ENCODE measurements at places on chromosomes 3 and 15.

DNA sequence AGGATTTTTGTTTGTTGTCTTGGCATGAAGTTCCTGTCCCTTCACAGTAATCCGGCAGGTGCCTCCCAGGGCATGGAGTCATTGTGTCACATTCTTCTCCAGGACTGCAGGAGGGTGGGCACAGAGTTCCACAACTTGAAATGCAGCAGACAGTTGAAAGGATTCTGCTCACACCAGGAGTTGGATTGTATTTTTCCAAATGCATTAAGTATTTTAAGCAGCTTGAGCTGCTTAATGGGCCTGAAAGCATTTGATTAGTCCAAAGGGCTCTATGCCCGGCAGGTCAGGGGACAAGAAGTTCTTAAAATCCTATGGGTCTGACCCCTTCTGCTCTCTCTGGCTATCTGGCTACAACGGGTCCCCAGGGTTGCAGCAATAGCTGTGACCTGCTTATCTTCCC lies 92.9 kb downstream of the APBA2 start:
- no peak for DNase-seq

- DNase-seq: no peak
Measured at GRCh38 chr15:28960979-28961378, 75.2 kb downstream of the APBA2 start.

DNA sequence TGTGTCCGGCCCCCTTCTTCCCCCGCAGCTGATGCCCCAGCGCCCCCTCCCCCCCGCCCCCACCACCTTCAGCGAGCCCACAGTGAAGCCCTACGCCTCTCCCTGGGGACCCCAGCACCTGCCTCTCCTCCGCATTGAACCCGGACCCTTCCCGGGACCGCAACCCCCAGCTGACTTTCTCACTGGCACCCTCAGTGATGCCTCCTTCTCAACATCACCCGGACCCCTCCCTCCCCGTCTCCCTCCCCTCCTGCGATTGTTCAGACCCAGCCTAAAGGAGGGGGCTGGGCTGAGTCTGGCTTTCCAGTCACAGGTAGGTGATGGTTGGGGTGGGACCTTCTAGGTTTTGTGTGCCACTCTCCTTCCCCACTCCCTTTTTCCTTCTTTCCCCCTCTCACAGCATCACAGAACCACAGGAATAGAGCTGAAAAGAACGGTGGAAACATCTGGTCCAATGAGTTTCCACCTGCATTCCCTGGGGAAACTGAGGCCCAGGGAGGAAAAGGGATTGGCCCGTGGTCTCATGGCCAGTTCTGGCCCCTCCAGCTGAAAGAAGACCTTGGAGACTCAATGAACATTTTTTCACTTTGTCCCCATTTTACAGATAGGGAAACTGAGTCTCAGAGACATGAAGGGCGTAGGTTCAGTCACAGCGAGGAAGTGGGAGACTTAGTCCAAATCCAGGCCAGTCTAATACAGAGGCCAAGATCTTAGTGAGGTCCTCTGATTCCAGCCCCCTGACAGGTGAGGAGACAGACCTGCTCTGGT lies 828 bp downstream of the CAND2 start:
- DNase-seq: no peak

DNA sequence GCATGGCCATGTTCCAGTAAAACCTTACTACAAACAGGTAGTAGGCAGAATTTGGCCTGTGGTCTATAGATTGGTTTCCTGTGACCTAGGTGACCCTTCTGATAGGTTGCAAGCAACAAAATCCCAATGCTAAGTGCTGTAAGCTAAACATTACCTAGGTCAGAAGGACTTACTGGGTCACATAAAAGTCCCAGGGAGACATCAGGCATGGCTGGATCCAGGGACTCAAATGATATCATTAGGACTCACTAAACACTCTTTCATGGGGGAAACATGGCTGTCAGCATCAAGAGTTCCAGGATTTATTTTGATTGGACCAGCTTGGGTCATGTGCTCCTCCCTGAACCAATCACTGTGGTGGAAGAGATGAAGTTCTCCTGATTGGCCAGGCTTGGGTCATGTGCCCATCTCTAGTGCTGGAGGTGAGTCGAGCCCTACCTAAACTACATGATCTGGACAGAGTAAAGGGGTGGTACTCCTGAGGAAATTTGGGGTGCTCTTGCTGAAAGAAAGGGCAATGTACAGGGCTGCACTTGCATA lies 16.8 kb upstream of the SLC6A1 start:
- DNase-seq: no peak

- no peak for DNase-seq
Measured at GRCh38 chr3:18070231-18070630, 327.8 kb upstream of the TBC1D5 start.

DNA sequence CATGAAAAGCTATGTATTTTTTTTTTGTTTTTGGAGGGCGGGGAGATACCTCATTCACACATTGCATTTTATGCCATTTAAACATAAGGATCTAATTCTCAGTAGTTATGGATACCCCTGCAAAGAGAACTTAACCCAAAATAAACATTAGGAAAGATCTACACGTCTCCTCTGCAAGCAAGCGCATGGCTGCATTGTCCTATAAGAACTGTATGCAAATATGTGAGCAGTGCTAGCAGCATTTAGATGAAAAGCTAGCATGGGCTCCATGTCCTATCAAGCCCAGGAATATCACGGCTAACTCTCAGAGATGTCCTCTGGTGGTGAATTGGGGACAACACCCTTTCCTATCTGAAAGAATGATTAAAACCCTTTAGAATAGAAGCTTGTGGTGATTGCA lies 292.8 kb downstream of the MEX3B start:
- no peak for DNase-seq

DNA sequence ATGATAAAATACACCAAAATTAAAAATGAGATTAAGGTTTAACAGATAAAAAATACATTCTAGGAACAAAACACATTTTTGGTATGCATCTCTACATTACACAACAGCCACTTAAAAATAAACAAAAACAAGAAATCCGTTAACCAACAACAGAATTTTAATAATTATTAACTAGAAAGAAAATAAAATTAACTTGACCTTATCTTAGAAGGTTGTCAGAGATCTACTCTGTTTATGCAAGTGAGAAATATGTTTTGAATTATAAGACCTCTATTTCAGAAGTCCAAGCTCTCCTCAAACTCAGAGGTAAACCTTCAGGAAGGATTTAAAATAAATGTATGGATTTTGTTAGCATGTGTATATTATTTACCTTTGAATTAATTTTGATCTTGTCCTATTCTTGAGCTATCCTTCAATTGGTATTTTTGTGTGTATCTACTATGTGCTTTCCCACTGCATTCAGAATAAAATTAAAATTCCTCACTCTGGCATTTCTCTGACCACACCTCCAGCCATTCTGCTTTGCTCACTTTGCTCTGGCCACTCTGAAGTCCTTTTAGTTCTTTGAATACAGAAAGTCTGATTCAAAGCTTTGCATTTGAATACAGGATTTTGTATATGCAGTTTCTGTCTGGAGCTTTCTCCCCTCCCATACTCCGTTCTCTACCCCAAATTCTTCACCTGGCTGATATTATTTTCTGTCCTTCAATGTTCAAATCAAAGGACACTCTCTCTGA lies 352.0 kb downstream of the ZBTB20 start:
- DNase-seq: no peak

- no peak for DNase-seq
Measured at GRCh38 chr3:187072511-187072910, 66.8 kb downstream of the RPL39L start.

- DNase-seq: no peak
Measured at GRCh38 chr3:122577409-122578031, at the start of gene PARP15. PARP15 (plus strand) TSS chr3:122577650; CDS start chr3:122577668, 18 bp downstream.

GRCh38 chr3:57147071-57147470 lies 18.1 kb downstream of the IL17RD start:
- no peak for DNase-seq

DNA sequence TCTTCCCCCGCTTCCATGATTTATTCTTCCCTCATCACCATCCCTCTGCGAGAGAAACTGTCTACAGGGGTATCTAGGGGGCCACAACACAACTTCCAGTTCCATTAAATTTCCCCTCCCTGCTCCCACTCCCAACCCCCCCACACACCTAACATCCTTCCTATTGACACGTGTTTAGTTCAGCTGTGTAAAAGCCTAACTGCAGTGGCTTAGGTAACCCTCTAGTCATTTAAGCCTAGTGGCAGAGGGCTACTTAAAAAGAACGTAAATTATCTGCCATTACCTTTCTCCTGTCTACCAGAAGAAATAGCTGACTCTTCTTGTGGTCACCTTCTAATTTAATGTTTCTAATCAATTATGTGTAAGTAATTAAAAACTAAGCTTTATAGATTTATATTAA lies 56.3 kb downstream of the ZNF148 start:
- DNase-seq: no peak
